Skin of body (tissue), 3 donors: ENCODE measurements at places on chromosomes 5 and 9. TPM values are rescaled to one million over a fixed set of nuclear protein-coding genes. Genes with fewer than 3 reads are reported as not detected.

GRCh38 chr5:170336065-170336464, 38.5 kb upstream of the LCP2 start:
- DNase-seq: no peak

- no peak for DNase-seq
Observed at GRCh38 chr5:119217183-119217582, 138.6 kb upstream of the TNFAIP8 start.

Gene PCDHGA7
- 3.5 TPM for total RNA-seq

DNA sequence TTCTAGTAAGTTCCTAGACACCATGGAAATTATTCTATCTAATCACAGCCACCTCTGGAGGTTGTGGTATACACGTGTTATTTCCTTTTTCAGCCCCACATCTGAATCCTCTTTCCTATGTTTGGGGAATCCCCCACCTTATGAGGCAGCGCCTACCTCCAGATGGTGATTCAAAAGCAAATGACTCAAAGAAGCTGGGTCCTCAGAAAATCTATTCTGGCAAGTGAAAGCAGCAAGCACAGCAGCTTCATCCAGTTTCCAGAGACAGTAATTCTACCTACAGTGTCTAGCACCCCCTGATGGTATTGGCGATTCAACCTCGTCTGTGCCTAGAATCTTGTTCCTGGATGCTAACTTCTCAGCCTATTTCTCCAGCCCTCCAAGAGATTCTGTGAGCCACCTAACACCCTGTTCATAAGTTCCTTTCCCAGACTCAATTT, 43.0 kb downstream of the STRBP start:
- DNase-seq: no peak

DNA sequence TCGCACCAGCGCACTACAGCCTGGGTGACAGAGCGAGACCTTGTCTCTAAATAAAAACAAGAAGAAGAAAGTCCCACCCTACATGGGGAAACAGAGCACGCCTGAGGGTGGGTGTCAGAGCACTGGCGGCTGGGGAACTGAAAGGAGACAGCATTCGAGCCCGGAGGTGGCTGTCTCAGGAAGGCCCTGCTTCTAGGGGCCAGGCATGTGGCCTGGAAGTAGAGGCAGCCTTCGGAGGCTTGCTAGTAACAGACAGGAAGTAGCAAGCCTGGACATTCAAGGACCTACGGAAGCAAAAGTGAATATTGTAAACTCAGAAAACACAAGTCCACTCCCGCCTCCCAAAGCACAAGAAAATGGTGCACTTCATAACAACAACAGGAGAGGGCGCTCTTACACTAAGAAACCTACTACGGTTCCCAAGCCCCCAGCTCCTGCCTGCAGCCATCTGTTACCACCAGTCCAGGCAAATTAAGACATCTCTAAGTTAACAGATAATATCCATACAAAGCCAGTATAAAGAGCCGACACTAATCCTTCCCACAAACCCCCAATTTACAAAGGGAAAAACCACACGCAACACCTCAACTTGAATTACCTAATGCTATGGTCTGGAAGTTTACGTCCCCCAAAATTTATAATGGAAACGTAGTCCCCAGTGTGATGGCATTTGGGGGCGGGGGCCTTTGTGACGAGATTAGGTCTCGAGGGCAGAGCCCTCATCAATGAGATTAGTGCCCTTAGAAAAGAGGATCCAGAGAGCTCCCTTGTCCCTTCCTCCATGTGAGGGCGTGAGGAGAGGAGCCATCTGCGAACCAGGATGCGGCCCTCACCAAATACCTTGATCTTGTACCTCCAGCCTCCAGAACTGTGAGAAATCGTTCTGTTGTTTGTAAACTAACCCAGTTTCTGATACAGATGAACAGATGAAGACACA, 7.7 kb downstream of the RASGEF1C start:
- DNase-seq: no peak
